ENCODE measurements at places on chromosomes 5 and 9. TPM values are rescaled to one million over a fixed set of nuclear protein-coding genes. Genes with fewer than 3 reads are reported as not detected.

Gene FRMPD1
- total RNA-seq, result 0.05 TPM

Gene SPINK6
- total RNA-seq, result not detected

Gene DNAH5
- 0.19 TPM for total RNA-seq

Gene ASPN
- total RNA-seq, result 22.5 TPM

Gene LCN1
- 2.4 TPM for total RNA-seq

Gene DMRTA1
- 0.09 TPM for total RNA-seq

Gene GABRA1
- not detected for total RNA-seq

Gene FBLL1
- total RNA-seq, result not detected

Gene PTTG1
- 2.6 TPM for total RNA-seq

Gene TMEM174
- total RNA-seq, result not detected

Gene NUTM2G
- not detected for total RNA-seq

Gene OTP
- total RNA-seq, result not detected

Gene HRH2
- 8.2 TPM for total RNA-seq

Gene MAN1B1
- 32.0 TPM for total RNA-seq

Gene ANKRD18A
- 0.14 TPM for total RNA-seq

Gene SLCO4C1
- 0.37 TPM for total RNA-seq

Gene HEMGN
- 0.33 TPM for total RNA-seq

Gene TMC1
- 0.69 TPM for total RNA-seq

Gene SLC36A3
- not detected for total RNA-seq

Gene COL23A1
- total RNA-seq, result 2.0 TPM

Gene LEAP2
- total RNA-seq, result 0.69 TPM

Gene DIMT1
- 24.8 TPM for total RNA-seq

Gene ACOT12
- not detected for total RNA-seq

Gene CDKN2A
- 1.4 TPM for total RNA-seq

Gene CCDC192
- total RNA-seq, result not detected

Gene PCDHB11
- 3.6 TPM for total RNA-seq

Gene AGPAT2
- total RNA-seq, result 28.8 TPM

Gene OXCT1
- total RNA-seq, result 44.2 TPM

Gene INSL4
- total RNA-seq, result not detected

Gene APC
- total RNA-seq, result 50.1 TPM

Gene SPATA31D4
- total RNA-seq, result not detected

Gene ADGRD2
- not detected for total RNA-seq

Gene TSLP
- total RNA-seq, result 1.7 TPM

Gene FAM221B
- total RNA-seq, result not detected

Gene SMIM15
- 39.3 TPM for total RNA-seq

Gene RANBP17
- total RNA-seq, result 24.3 TPM

Gene DYNC2I2
- total RNA-seq, result 18.1 TPM

All from posterior vena cava (tissue), 2 donors.